Hepatic stellate cell (primary cell): ENCODE measurements at places on chromosomes 5 and 9.

- no peak for DNase-seq
Observed at GRCh38 chr9:129344641-129345495, 166.8 kb upstream of the IER5L start.

GRCh38 chr5:34034534-34035327 is 8.3 kb downstream of the C1QTNF3 start:
- no peak for DNase-seq

- no peak for DNase-seq
Observed at GRCh38 chr5:72144762-72145161, 37.5 kb downstream of the MAP1B start.

GRCh38 chr5:128376577-128376976 is 161.5 kb downstream of the FBN2 start:
- no peak for DNase-seq

- DNase-seq: no peak
Observed at GRCh38 chr5:66247176-66247960, 103.3 kb downstream of the SREK1 start.

- no peak for DNase-seq
Observed at GRCh38 chr5:62979472-62979871, 400.9 kb downstream of the LRRC70 start.
